Mammary epithelial cell (primary cell): ENCODE measurements at places on chromosomes 1 and 21. TPM values are rescaled to one million over a fixed set of nuclear protein-coding genes. Genes with fewer than 3 reads are reported as not detected.

ARTN gene
- 22.8 TPM for total RNA-seq

MFSD2A gene
- 14.3 TPM for total RNA-seq

FAM72D gene
- total RNA-seq, result 3.4 and 4.0 TPM in 2 replicates

KRTAP10-2 gene
- total RNA-seq, result not detected in 2 replicates

KCND3 gene
- 3.3 TPM for total RNA-seq

SLC2A5 gene
- 0.38 TPM in 1 of 2 replicates, not detected in the other for total RNA-seq

ENSA gene
- 175 and 178 TPM in 2 replicates for total RNA-seq

SPRR1B gene
- 217 and 328 TPM in 2 replicates for total RNA-seq
